ENCODE measurements at places on chromosomes 2 and 18.

DNA sequence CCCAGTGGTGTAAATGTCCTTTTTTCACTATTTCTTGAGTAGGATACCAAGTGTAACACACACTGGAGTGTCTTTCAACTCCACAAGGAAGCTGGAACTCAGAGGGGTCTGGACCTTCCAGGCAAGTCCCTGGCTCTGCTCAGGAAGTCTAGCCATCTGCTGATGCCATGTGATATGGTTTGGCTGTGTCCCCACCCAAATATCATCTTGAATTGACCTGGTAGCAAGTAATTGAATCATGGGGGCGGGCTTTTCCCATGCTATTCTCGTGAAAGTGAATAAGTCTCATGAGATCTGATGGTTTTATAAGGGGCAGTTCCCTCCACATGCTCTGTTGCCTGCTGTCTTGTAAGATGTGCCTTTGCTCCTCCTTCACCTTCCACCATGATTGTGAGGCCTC lies 99.4 kb upstream of the CDC42EP3 start:
- no peak for DNase-seq

GRCh38 chr2:69099541-69099940 lies 86.6 kb downstream of the ANTXR1 start:
- peak; percentile 68 for DNase-seq

GRCh38 chr2:20620696-20621365 lies 30.1 kb downstream of the HS1BP3 start:
- DNase-seq, result no peak

- DNase-seq, result peak; percentile 34
These were observed 82.2 kb downstream of the CHRNA1 start for GRCh38 chr2:174682007-174682577.

DNA sequence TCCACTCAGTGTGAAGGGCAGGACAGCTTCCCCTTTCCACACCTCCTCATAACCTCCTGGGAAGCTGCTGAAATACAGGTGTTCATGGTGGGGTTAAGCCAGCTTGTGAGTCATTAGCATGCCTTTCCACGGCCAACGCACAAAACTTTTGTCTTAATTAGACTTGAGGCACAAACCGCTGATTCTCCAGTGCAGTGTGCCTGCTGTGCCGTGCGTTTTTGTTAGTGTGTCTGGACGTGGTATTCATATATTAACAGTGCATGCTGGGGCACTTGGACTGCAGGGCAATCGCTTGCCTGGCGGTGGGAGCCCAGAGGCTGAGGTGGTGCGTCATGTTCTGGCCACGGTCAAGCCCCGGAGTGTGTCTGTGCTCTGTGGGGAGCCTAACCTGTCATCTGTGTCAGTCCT lies 156.2 kb downstream of the SH3RF3 start:
- DNase-seq, result peak; percentile 30

DNA sequence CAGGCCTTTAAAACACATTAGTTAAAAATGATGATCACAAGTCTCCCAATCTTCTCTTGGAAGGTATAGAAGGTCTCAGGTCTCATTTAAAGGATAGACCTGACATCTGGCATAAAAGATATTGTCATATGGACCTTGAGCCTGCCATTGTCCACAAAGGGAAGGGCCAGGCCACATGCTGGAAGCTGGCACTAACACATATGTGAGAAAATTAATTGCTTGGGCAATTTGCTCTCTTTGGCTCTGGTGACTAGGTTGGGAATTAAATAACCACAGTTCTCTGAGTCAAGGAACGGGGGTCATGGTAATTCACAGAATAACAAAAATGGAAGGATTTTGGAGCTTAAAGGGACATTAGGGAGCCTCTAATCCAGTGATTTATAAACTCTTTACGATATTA lies 727.3 kb downstream of the BCL11A start:
- no peak for DNase-seq

DNA sequence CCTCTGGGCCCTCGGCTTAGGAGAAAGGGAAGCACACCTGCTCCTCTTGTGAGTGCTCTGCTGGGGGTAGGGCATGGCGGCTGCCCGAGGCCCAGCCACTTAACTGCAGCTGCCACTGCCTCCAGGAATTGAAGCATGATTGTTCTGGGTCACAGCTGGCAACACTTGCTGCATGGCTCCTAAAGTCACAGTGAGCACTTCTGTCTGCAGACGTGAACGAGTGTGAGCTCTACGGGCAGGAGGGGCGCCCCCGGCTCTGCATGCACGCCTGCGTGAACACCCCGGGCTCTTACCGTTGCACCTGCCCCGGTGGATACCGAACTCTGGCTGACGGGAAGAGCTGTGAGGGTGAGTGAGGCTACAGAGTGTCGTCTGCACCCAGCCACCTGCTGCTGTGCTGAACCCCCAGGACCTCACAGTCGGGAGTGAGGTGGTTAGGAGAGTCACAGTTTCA lies 44.4 kb downstream of the FBLN7 start:
- DNase-seq, result no peak
